Bronchial smooth muscle cell (primary cell): ENCODE measurements at places on chromosomes 3 and 15. TPM values are rescaled to one million over a fixed set of nuclear protein-coding genes. Genes with fewer than 3 reads are reported as not detected.

PRR20G gene
- not detected in 2 replicates for total RNA-seq

PLA2G4E gene
- total RNA-seq, result not detected in 2 replicates

AGTR1 gene
- 1.0 and 2.5 TPM in 2 replicates for total RNA-seq

FRG2C gene
- total RNA-seq, result not detected in 2 replicates

ZCWPW2 gene
- total RNA-seq, result 0.69 and 1.1 TPM in 2 replicates

PAQR5 gene
- 2.8 and 2.9 TPM in 2 replicates for total RNA-seq

MSL2 gene
- 4.5 and 5.8 TPM in 2 replicates for total RNA-seq

KIF9 gene
- total RNA-seq, result 3.2 and 4.2 TPM in 2 replicates

LRRIQ4 gene
- not detected in 2 replicates for total RNA-seq

CLEC3B gene
- 15.6 and 33.1 TPM in 2 replicates for total RNA-seq

ZDHHC23 gene
- 0.43 and 1.1 TPM in 2 replicates for total RNA-seq

EID1 gene
- total RNA-seq, result 382 and 390 TPM in 2 replicates

SPESP1 gene
- 6.8 and 14.3 TPM in 2 replicates for total RNA-seq

ILDR1 gene
- under 0.01 TPM in 1 of 2 replicates, not detected in the other for total RNA-seq

MYZAP gene
- under 0.01 and 0.17 TPM in 2 replicates for total RNA-seq

UBE2E2 gene
- total RNA-seq, result 20.4 and 25.8 TPM in 2 replicates

APPL1 gene
- 31.9 and 32.5 TPM in 2 replicates for total RNA-seq

NAA50 gene
- total RNA-seq, result 129 and 149 TPM in 2 replicates

C3orf49 gene
- not detected in 2 replicates for total RNA-seq
